Activated naive CD4-positive, alpha-beta T cell treated with anti-CD3 and anti-CD28 coated beads, Interleukin-2, amount 50 U/mL, for 72 hours (primary cell): ENCODE measurements at places on chromosomes 12 and 14.

DNA sequence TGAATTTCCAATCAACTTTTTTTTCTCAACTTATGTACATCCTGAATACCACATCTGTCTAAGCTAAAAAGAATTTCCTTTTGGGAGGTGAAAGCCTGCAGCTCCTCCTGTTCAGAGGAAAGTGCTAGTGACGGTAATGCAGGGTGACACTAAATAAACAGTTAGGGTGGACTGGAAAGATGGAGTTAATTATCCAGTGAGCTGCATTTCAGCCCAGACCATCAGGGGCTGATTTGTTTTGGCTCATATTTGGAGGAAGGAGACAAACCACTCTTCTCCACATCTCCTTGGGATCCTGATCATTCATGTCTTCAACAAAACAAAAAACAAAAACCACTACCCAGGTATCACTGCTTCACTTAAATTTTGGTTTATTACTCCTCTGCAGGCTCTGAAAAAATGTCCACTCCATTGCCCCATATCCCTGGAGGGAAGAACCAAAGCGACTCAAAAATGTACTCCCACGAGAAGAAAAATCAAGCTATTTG is 5.1 kb upstream of the SIX1 start:
- DNase-seq = no peak

DNA sequence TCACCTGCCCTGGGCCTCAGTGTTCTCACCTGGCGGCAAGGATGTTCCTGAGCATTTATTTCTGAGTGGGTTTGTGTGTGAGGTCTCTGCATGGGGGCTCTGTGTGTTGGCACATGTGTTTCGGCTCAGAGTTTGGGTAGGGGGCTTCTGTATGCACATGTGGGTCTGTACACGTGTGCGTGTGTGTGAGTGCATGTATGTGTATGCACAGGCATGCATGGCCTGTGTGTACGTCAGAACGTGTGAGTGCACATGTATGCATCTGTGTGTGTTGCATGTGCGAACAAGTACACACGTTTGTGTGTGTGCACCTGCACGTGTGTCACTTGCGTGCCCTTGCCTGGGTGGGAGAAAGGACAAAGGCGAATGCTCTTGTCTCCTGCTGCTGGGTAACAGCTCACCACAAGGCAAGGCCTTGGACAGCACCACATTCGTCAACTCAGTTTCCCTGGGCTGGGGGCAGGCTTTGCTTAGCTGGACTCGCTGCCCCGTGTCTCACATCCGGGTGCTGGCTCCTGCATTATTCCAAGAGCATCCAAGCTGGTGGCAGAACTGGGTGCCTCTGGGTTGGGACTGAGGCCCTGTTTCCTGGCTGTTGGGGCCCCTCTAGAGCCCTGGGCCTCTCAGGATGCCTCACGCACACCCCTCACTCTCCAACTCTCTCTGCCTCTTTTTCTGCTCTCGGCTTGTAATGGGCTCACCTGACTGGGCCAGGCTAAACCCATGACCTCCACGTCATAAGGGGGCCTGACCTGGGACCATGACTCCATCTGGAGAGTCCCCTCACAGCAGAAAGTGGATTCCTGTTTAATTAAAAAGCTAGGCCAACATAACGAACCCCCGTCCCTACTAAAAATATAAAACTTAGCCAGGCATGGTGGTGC is 153.6 kb upstream of the C14orf180 start:
- DNase-seq = no peak

- DNase-seq = no peak
These were observed 43.1 kb downstream of the GALNT16 start for GRCh38 chr14:69303086-69303485.

- DNase-seq = no peak
These were observed 22.5 kb upstream of the PTGDR start for GRCh38 chr14:52244997-52245396.

- no peak for DNase-seq
These were observed 41.6 kb downstream of the TRHDE start for GRCh38 chr12:72313806-72314205.

DNA sequence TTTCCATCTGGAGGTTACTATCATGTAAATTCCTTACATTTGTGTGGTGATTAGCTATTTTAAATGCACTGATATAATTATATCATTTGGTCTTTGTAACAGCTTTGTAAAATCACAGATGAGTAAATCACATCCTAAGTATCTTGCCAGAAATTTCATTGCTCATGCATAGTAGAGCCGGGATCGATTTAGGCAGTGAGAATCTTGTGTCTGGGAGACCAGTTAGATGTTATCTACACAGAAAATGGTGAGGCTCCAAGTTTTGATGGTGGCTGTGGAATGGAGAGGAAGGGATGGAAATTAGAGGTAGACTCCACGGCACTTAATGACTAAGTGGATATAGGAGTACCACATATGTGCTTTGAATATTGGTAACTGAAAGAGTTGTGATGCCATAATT is 156.3 kb downstream of the MSRB3 start:
- DNase-seq = no peak

GRCh38 chr14:90616881-90617280 is 199.3 kb downstream of the TTC7B start:
- DNase-seq = no peak

GRCh38 chr12:2562400-2562799 is 232.4 kb upstream of the FKBP4 start:
- DNase-seq = no peak

DNA sequence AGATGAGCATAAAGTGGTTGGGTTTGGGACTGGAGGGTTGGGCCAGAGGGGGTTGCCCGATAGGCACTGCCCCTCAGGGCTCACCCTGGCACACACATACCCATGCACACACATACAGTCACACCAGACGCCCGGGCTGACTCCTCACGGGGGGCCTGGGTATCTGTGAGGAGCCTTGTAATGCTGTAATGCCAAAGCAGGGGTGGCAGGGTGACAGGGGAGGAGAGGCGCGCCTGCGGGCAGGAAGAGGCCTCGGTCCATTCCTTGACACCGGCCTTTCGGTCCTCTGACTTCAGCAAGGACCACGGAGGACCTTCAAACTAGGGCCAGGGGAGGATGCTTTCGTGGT is 375 bp downstream of the FAIM2 start:
- DNase-seq = no peak

DNA sequence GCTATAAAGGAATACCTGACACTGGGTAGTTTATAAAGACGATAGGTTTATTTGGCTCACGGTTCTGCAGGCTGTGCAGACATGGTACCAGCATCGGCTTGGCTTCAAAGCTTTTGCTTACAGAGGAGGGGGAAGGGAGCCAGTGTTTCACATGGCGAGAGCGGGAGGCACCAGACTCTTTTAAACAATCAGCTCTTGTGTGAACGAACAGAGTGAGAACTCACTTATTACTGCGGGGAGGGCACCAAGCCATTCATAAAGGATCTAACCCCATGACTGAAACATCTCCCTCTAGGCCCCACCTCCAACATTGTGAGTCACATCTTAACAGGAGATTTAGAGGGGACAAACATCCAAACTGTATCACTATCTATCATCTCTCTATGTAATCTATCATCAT is 227.4 kb downstream of the TMEM132D start:
- no peak for DNase-seq

DNA sequence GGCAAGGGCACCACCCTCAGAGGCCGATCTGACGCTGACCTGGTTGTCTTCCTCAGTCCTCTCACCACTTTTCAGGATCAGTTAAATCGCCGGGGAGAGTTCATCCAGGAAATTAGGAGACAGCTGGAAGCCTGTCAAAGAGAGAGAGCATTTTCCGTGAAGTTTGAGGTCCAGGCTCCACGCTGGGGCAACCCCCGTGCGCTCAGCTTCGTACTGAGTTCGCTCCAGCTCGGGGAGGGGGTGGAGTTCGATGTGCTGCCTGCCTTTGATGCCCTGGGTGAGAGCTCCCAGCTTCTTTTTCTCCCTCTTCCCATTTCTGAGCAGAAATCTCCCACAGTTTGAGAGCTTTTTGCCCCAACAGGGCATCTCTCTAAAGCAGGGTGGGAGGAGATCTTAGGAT is 1.8 kb downstream of the OAS1 start:
- no peak for DNase-seq

GRCh38 chr12:117347588-117347987 is 13.8 kb downstream of the NOS1 start:
- DNase-seq = no peak

DNA sequence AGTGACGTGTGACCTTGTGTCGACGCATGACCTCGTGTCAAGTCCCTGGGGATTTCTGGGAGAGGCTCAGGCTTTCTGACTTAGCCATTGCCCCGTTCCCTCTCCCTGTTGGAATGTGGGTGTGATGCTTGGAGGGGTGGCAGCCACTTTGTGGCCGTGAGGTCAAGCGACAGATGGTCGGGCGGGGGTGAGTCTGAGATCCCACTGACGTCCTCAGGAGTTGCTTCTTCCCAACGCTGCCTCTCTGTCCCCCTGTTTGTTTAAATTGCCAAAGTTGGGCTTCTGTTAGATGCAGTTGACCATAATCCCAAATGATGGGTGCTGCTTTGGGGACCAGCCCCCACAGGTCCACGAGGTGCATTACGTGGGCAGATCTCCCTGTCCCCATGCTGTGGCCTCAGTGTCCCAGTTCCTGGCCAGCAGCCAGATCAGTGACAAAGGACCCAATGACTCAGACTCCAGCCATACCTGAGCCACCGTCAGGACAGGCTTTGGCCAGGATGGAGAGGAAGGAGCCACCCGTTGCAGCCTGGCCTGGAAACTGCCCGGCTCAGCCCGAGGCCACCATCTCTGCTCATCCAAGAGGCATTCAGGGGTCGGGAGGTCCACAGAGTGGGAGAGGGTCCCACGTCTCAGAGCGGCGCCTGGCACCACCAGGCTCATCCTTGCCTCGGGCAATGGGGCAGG is 34.4 kb upstream of the GALNT9 start:
- DNase-seq = no peak

GRCh38 chr14:102840771-102841528 is 63.7 kb downstream of the TRAF3 start:
- no peak for DNase-seq

DNA sequence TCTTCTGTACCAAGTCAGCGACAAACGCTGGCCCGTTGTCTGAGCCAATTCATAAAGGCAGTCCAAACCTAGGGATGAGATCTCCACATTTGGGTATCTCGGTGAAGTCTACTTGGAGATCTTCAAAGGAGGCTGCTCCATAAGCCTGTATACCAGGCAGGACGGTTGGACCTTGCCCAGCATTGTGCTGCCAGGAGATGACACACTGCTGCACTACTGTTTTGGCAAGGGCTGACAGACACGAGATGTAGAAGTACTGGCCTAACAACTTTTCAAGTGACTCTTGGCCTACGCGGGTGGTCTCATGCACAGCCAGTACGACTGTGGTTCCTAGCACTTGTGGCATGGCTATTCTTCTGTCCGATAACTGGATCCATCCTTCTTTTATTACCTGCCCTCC is 135.3 kb downstream of the SLC38A6 start:
- DNase-seq = no peak

- no peak for DNase-seq
These were observed 34.6 kb downstream of the NOC4L start for GRCh38 chr12:132178801-132179401.

- no peak for DNase-seq
These were observed 3.7 kb upstream of the NOS1 start for GRCh38 chr12:117365049-117365616.

DNA sequence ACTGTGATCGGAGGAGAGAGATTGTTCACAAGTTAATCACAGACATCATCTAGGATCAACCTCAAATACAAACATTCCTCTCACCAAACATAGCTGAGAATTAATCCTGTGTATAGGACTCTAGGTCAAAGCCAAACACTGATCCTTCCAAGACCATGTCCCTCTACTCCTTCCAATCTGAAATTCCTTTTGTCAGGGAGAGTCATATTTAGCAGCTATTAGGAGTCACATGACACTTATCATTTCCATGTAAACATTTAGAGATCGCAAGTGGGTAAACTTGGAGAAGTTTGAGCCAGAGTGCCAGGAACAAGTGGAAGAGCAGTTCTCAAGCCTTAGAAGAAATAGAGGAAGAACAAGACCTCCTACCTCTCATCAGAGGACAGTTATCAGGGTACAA is 13.5 kb downstream of the OR2AP1 start:
- DNase-seq = no peak

DNA sequence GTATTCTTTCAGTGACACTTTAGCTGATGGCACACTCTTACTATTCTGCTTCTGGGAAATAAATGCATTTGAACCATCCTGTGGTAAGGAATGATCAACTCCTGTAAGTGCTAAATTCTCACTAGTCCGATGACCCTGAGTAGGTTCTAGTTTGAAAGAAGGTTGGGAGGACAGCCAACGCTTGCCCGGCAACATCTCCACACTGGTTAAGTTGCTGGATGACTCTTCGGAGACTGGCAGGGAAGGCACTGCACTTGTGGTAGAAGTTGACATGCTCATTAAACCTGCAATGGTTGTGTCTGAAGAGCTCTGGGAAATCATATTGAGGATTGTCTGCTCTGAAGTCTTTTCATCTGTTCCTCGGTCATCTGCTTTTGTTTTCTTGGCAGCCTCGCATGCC is 12.0 kb upstream of the KANSL2 start:
- DNase-seq = no peak
